ENCODE measurements at places on chromosomes 7 and 10.

DNA sequence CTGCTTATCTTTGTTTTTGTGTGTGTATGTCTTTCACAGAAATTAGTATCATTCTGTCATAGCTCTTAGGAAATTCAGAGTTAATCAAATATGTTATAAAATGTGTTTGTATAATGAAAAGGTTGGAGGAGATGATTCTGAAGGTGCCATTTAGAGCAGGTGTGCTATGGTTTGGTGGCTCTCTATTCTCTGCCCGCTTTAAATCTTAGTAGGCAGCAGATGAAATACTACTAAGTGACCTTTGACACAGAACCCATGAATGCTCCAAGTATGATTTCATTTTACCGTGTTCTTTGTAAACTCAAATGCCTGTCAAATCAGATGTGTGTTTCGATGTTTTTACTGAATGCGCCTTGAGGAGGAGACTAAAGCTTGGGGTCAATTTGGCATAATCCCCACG is 24.5 kb downstream of the ZEB1 start:
- no peak for DNase-seq

- DNase-seq, result no peak
Observed at GRCh38 chr7:28311670-28312069, 100.6 kb upstream of the CREB5 start.

DNA sequence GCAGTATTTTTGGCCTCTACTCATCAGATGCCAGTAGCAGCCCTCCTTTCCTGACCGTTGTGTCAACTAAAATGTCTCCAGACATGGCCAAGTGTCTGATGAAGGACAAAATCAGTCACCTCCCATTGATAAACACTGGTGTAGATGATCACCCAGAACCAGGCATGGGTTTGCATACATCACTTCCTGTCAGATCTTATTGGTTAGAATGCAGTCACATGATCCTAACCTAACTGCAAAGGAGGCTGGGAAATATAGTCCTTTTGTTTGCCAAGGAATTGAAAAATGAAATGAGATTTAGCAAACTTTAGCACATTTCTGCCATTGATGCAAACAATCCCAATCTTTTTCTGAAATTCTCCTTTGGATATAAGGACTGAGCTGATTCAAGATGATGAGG is 141.4 kb downstream of the BUB3 start:
- DNase-seq, result no peak

- no peak for DNase-seq
Observed at GRCh38 chr7:116683786-116684185, 11.8 kb downstream of the MET start.

DNA sequence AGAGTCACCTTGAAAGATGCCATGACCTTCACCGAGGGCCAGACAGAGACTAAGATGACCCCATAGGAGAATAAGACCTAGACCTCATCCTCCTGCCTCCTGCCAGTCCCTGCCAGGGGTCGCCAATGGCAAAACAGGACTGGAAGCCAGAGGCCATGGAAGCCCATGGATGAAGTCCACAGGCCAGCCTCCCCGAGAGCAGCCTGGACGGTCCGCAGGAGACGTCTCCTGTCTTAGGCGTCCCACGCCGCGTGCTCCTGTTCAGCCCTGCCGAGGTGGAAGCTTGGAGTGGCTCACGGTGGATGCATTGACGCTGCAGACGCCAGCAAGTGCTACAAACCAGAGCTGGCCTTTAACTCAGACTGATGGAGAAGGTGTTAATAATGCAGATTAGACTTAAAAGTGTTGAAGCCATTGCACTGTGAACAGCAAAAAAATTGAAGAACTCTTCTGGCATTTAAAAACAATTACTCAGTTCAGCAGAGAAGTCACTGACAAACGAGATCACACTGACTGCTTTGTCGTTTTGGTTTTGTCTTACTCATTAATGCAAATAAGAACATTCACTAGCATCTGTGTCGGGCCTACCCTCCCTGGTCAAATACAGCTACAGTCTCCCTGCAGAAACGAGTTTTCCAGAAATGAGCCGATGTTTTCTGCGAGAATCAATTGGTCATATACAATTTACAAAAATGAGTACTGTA is 38.1 kb upstream of the FAM20C start:
- no peak for DNase-seq

- DNase-seq, result no peak
Observed at GRCh38 chr10:106317554-106317953, 847.0 kb downstream of the SORCS1 start.

- DNase-seq, result peak; percentile 54
Observed at GRCh38 chr10:111598433-111599059, 521.7 kb downstream of the ADRA2A start.

- peak; percentile 46 for DNase-seq
Observed at GRCh38 chr10:33897291-33897752, 562.9 kb upstream of the NRP1 start.

GRCh38 chr10:86182595-86182994 is 184.0 kb downstream of the GRID1 start:
- no peak for DNase-seq

DNA sequence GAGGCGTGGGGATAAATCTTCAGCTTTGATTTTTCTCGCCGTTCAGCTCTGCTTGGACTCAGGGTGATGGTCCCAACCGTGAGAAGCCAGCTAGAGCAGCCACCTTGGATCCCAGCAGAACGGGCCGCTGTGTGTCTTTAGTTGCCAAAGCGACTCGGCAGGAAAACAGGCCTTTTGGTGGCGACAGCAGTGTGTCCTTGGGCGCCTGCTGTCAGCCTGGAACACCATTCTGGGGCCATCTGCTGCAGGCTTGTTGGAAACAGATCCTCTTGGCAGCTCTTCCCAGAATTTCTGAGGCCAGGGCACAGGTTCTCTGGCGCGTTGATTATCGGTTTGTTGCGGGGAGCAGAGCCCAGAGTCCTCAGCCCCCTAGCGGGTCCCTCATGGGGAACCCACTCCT is 97.6 kb downstream of the CUX1 start:
- no peak for DNase-seq

DNA sequence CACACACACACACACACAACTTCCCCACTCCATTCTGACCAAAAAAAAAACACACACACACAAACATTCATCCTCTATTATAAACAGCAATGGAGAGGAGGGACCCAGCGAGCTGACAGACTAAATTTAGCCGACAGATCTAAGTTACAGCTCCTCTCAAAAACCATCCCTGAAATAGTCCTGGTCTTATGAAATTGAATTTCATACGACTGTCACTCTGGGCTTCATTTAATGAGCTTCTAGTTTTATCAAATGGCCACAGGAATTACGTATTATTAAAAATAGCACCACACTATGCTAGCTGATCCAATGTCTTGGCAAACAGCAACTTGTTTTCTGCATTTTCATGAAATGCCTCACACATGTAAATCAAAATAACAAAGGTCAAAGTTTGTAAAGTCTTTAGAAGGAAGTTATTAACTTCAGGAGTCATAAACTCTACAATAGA is 131.3 kb upstream of the ASAH2 start:
- DNase-seq, result no peak

DNA sequence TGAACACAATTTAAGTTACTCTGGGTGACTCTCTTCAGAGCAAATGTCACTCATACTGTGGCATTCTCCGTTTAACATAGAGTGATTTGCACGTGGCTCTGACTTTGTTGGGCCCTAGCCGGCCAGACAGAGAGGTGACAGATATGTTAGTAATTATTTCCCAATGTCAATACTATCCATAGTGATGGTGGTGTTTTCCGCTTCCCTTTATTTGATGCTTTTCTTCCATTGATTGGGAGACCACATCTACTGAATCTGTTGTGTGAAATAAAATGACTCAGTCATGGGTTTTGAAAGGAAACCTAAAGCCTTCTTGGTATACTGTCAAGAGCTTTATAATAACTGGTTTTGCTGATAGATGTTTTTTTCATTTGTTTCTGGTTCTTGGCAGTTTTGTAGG is 7.4 kb downstream of the AVL9 start:
- DNase-seq, result no peak

- DNase-seq, result no peak
Observed at GRCh38 chr10:92091965-92092364, 168.4 kb downstream of the BTAF1 start.

DNA sequence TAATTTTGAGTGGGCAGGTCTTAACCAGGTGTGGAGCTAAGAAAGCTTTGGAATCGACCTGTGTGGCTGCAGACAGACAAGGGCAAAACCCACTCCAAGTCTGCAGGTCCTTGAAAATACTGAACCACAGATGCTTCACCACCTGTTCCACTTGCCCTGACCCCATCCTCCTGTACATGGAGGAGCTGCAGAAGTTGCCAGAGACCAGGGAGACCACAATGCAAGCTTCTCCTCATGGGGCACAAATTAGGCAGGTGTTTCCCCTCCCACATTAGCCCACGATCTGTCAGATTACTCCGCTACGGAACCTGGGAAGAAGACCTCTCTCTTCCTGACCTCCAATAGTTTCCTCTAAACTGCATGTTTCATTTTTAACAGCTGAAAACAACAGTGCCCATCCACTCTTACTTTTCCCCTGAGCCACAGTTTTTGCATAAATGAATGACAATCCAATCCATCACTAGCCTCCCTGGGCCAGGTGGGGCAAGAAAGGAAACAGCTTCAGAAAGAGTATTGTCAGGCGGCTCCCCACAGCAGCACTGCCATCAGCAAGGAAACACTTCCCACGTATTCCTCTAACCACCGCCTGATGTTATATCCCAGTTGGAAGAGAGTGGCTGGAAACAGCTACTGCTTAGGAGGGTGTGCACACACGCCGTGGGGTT is 141.6 kb downstream of the PRKAG2 start:
- no peak for DNase-seq

- DNase-seq, result peak; percentile 98
Observed at GRCh38 chr7:133252858-133253518, at the start of gene EXOC4. EXOC4 (plus strand) TSS chr7:133253078.

GRCh38 chr10:101897633-101898032 is 54.0 kb upstream of the KCNIP2 start:
- DNase-seq, result peak; percentile 59

DNA sequence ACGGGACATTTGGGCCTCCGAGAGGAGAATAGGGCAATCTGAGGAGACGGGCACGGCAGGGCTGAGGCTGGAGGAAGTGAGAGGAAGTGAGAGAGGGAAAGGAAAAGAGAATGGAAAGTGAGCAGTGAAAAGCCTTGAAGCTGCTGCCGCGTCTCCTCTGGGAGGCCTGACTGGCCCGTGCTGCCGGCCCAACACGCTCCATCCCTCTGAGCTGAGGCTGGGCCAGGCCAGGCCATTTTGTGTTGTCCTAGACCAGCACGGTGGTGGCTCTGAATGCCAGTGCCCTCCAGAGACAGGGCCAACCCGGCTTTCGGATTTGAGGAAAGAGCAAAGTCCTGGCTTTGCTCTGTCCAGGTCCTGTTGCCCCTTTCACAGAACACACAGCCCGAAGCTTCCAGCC is 361.1 kb upstream of the SHH start:
- DNase-seq, result no peak

- DNase-seq, result no peak
Observed at GRCh38 chr10:13018171-13018570, 16.7 kb upstream of the CCDC3 start.

DNA sequence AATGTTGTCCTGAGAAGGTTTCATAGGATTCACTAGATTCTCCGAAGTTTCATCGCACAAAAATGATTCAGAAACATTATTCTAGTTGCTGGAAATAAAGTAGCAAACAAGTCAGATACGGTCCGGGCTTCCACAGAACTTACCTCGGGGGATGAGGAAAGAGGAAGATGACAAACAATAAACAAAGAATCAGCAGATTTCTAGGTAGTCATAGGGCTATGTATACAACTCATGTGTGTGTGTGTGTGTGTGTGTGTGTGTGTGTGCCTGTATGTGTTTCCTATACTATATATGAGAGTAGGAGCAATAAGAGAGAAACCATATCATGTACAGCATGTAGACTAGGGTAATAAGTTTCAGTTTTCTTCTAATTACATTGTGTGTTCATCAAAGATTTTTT is 16.5 kb downstream of the TMEM236 start:
- no peak for DNase-seq

GRCh38 chr7:80288175-80289122 is 153.8 kb downstream of the GNAI1 start:
- peak; percentile 90 for DNase-seq

GRCh38 chr10:93718937-93719725 is 16.7 kb upstream of the FRA10AC1 start:
- DNase-seq, result no peak

GRCh38 chr10:80537736-80538480 is at the start of gene SH2D4B:
SH2D4B (plus strand) TSS chr10:80537902; CDS start chr10:80538332, 430 bp downstream.
- no peak for DNase-seq

DNA sequence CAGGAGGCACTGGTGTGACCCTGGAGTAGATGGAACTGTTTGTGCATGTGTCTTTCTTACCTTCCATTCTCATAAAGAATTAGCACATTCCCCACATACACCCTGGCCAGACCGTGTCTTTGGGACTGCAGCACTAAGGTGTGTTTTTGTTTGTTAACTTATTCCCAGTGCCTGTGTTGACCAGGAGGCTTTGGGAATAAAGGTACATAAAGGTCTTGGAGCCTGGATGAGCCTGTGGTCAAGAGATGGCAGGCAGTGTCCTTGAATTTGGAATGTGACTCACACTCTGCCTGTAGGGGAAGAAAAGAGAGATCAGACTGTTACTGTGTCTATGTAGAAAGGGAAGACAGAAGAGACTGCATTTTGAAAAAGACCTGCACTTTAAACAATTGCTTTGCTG is 137.6 kb downstream of the LYZL1 start:
- DNase-seq, result peak; percentile 38

GRCh38 chr7:90706072-90706716 is 110.1 kb downstream of the CDK14 start:
- DNase-seq, result peak; percentile 68

DNA sequence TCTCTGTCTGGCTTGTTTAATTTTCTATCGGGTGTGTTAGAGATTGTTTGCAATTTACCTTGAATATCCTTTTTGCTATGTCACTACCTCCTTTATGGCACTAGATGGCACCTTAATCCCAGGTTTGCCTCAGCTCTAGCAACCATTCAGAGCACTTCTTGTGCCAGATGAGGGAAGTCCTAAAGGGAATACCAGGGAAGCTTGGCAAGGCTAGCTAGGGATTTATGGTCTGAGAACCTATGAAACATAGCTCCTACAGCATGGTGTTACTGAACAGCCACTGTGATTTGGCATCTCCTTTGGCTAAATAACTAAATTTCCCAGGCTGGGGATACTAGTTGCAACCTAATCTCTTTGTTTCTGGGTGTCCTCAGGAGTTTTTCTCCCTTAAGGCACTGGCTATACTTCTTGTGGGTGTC is 69.0 kb upstream of the VOPP1 start:
- DNase-seq, result peak; percentile 75

GRCh38 chr7:64691831-64692230 is 25.9 kb downstream of the ZNF107 start:
- DNase-seq, result no peak

- no peak for DNase-seq
Observed at GRCh38 chr10:30155401-30155800, 96.0 kb upstream of the JCAD start.

- peak; percentile 97 for DNase-seq
Observed at GRCh38 chr10:110076559-110077318, 69.0 kb downstream of the ADD3 start.

DNA sequence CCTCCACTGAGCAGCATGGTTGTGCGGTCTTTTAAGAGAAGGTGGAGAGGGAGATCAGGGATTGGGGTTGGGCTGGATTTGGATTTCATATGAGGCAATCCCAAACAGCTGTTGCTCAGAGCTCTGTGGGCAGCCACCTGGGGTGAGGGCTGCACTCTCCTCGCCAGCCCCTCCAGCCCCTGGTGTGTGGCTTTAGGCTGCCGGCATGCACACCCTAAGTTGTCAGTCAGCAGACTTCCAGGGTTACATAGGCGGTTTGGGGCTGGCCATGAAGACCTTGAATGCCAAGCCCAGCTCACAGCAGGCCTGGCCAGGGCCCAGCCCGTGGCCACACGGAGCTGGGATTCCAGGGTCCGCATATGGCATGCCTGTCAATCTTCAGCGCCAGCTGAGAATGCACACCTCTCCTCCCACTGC is 54.8 kb downstream of the ZMIZ1 start:
- DNase-seq, result no peak

Data from iris pigment epithelial cell (primary cell).